Cerebellar nuclear complex (tissue), 1 donor: ENCODE measurements at places on chromosomes 13 and 19.

GRCh38 chr19:55092423-55093318 is 17.0 kb downstream of the EPS8L1 start:
- no peak for DNase-seq

- no peak for DNase-seq
Observed at GRCh38 chr19:32680986-32681385, 5.3 kb downstream of the RGS9BP start.

DNA sequence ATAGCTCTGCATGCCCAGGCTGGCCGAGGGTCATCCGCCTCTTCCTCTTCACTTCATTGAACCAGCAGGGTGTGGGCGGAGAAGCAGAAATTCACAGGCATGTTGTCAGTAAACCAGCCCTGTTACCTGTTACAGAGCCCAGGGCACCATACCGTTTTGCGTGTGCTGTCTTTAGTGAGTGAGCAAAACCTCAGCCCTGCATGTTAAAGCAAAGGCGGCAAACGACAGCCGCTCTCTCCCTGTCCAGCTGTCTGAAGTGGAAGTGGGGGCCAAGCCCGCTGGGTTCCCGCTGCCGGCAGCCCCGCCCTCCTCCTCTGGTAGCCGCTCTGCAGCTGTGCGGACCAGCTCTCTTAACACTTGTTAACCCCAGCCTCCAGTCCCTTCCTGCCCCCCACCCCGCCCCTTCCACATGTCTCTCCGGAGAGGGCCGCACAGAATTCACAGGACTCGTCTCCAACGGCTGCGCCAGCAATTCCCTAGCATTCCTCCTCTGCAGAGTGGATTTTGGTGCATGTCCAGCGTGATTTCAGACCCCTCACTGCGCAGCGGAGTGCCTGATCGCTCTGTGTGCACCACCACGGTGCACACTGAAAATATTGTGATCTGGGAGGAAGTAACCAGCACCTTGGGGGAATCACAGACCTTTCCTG is 12.7 kb downstream of the KLHL26 start:
- DNase-seq: no peak

DNA sequence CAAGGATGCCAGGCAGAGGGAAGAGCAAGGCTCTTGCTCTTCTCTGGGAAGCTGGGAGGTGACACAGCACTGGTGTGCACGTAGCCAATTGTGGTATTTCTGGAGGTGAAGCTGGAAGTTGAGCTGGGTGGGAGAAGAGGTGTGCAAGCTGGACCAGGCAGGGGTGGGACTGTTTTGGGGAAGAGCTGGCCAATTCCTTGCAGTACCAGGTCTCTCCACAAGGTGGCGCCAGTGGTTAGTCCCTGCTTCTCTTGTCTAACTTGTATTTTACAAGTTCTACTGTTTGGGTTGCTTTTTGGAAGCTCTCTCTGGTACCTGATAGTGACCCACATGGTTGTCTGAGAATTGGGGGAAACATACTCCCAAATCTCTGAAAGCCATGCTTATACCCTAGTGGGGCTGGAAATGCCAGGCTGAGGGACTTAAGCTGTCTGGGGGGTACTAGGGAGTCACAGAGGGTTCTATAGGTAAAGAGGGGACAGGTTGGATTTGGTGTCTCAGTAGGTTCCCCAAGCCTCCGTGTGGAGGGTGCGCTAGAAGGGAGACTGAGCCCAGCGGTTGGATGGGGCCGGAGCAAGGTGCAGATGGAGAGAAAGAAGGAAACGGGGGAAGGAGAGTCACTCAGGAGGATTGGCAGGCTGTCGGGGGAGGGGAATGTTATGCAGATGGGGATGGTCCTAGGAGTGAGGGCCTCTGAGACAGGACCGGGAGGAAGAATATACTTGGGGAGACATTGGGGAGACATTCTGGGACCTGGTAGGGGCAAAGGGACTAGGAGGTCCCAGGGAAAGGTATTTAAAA is 3.0 kb downstream of the HPN start:
- peak; percentile 53 for DNase-seq

DNA sequence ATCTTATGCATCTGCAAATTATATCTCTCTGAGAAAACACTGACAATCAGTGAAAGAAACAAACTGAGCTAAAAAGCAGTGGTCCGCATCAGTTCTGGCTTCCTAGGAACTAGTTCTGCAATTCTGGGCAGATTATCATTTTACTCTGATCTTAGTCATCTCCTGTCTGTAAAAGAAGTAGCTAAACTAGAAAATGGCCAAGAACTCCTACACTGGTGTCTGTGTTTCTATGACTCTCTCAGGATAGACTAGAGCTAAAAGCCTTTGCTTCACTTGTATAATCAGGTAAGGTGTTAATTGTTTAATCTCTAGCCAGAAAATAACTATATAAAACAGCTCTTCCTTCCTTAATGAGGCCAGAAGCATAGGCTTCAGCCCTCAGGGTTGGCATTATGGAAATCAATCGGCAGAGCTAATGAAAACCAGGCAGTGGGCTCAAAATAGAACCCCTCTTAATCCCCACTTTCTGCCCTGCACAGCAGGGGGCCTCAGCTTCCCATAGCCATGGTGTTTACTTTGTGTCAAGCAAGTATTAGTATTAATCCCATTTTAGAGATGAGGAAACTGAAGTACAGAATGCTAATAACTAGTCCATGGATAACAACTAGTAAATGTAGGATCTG is 459.2 kb downstream of the FGF14 start:
- no peak for DNase-seq

- no peak for DNase-seq
Observed at GRCh38 chr13:52929846-52930245, 81.4 kb upstream of the PCDH8 start.

GRCh38 chr13:44693156-44693764 is 117.1 kb upstream of the TSC22D1 start:
- no peak for DNase-seq

DNA sequence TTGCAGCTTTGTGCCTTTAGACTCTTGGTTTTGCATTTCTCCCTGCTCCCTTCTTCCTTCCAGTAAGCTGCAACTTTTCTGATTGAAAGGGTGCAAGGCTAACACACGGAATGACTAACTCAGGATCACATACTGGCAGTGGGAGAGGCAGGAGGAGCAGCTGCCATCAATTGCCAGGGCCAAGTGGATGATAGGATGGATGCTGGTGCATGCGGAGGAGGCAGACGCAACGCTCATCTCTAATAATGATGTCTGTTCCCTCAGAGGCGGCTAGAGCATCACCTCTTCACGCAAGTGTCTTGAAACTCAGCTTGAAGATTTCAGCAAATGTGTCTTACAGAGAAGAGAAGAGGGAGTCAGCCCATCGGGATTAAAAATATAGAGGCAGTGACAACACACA is 49.5 kb upstream of the TPM4 start:
- no peak for DNase-seq

DNA sequence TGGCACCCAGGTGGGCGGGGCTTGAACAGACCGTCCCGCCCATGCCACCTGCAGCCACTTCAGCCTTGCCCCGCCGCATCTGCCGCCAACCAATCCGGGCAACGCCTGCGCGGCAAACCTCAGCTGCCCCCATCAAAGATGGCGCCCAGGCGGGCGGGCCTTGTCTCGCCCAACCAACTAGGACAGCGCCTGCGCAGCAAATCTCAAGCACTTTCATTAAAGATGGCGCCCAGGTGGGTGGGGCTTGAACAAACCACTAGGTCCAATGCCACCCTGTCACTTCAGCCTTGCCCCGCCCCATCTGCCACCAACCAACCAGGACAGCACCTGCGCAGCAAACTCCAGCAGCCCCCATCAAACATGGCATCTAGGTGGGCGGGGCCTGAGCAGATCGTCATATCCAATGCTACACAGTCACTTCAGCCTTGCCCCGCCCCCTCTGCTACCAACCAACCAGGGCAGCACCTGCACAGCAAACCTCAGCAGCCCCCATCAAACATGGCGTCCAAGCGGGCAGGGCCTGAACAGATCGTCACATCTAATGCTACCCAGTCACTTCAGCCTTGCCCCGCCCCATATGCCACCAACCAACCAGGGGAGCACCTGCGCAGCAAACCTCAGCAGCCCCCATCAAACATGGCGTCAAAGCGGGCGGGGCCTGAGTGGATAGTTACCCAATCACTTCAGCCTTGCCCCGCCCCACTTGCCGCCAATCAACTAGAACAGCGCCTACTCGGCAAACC is 1.4 kb downstream of the PEG3 start:
- DNase-seq: peak; percentile 99

GRCh38 chr19:3033595-3034405 is 4.7 kb upstream of the TLE2 start:
- DNase-seq: no peak

GRCh38 chr13:66665991-66666390 is 564.1 kb downstream of the PCDH9 start:
- DNase-seq: peak; percentile 95

DNA sequence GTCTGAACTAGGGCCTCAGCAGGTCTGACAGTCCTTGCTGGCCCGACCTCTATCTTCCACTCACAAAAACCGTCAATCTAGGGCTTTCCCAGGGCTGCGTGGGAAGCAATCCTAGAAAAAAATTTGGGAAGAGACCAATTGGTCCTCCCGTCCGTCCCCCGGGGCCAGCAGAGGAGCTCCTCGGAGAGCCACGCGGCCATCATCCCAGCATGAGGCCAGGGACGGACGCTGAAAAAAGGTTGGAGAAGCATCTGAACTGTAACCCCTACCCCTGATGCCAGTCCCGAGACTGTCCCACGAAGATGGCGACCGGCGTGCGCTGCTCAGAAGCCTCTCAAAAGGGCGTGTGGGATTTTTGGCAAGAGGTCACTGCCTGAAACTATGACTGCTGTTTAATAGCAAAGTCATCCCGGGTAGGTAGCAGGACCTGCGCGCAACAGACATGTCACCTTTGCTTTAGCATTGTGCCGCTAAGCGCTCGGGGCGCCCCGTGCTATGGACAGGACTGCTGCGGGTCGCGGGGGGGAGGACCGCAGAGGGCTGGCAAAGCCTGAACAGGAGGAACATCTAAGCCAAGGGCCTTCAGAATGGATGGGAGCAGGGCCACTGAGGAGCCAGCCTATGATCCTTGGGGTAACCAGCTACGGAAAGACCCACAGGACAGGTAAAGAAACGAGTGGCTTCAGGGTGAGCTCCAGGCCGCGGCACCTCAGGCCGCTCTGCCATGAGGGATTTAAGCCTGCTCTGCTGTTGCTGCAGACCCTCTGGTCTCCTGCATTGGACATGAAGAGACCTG is 10.6 kb downstream of the AKAP8 start:
- DNase-seq: no peak

DNA sequence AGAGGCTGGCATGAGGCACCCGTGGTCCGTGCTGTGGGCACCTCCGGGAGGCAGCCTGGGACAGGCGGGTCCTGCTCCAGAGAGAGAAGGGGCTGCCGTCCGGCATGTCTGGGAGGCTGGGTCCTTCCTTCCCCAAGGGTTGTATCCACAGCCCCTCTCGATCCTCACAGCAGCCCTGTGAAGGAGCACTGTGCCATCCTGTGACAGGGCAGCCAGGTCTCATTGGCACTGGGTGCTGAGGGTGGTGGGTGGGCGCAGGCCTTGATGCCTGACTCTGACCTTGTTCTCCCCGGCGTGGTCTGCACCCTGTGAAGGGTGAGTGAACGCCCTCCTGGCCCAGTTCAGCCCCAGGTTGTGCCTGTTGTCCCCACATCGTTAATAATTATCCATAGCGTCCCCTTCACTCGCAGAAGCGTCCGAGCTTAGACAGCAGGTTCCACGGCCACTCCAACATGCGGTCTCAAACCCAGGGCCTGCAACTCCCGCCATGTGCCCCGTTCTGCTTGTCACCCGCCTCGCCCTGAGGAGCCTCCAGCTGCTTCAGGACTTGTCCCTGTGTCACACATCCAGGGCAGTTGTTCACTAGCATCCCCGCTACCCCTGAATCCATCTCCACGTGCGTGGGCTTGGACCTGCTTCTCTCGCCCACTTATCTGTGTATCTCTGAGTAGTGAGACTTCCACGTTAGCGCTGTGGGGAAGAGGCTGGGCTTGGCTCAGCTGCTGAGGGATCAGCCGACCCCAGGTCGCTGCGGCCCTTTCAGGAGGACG is 10.6 kb downstream of the ATP11A start:
- no peak for DNase-seq

- no peak for DNase-seq
Observed at GRCh38 chr13:28631801-28632200, 27.1 kb upstream of the POMP start.

DNA sequence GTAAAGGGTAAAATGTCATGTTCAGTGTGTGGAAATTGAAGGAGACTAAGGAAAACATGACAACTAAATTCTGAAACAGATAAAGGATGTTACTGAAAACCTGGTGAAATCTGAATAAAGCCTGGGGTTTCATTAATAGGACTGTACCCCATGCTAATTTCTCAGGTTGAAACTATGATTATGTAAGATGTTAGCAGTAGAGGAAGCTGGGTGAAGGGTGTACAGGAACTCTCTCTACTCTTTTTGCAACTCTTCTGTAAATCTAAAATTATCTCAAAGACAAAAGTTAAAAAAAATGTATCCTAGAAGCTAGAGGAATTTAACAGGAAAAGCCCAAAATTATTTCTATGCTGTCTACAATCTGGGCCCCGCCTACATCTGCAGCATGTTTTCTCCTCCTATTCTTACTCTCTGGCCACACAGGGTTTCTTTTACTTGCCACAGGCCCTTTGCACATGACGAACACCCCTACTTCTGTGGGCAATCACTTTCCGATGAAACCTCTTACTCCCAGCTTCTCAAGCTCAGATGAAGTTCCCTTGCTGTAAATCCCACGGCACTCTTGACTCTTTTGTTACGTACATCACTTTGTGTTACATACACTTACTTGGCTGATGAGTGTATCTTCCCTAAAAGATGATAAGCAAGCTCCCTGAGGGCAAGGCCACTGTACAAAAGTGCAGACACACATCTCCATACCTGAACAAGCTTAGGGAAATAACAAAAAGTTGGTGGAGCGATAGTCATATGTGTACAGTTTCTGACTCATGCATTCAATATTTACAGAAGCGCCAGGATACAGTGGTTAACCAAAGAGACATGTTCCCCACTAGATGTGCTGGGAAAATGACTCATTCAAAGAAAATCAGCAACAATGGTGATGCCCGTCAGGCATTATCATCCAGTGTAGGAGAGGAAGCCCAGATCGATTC is 32.6 kb downstream of the RUBCNL start:
- DNase-seq: no peak

GRCh38 chr13:33186861-33187291 is 98.7 kb downstream of the STARD13 start:
- DNase-seq: no peak

GRCh38 chr13:111909971-111910671 is 156.8 kb upstream of the SOX1 start:
- no peak for DNase-seq

GRCh38 chr19:32580353-32580900 is 563 bp upstream of the PDCD5 start:
- DNase-seq: no peak
